ENCODE measurements at places on chromosomes 16 and 17.

DNA sequence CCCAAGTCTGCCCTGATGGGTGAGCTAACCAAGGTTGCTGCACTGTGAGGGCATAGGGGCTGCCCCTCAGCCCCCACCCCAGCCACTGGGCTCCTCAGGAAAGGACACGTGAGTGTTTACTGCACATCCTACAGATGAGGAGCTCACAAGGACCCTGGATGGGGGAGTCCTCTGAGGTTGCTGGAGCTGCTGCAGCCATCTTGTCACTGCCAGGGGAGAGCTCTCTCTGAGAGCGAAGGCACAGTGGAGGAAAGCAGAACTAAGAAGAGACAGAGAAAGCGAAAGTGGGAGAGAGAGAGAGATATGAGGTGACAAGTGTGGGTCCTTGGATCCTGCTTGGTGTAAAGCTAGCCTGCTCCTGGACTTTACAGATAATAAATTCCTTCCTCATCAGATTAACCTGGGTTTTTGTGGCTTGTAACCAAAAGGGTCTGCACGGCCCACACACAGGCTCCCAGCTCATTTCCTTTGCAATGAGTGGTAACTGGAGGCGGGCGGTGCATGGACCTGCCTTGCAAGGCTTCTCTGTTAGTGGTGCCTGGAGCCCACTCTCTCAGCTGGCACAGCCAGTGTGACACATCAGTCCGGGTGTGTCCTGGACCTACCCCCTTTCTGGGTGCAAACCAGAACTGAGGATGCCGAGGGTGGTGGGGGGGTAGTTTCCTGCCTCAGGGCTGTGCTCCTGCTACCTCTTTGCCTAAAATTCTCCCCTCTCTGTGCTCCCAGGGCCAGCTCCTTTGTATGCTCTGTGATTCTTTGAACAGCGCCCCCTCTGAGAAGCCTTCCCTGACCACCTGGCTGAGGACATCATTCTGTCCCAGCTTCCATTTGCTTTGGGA, 14.2 kb downstream of the SNX20 start:
- DNase-seq, result no peak

DNA sequence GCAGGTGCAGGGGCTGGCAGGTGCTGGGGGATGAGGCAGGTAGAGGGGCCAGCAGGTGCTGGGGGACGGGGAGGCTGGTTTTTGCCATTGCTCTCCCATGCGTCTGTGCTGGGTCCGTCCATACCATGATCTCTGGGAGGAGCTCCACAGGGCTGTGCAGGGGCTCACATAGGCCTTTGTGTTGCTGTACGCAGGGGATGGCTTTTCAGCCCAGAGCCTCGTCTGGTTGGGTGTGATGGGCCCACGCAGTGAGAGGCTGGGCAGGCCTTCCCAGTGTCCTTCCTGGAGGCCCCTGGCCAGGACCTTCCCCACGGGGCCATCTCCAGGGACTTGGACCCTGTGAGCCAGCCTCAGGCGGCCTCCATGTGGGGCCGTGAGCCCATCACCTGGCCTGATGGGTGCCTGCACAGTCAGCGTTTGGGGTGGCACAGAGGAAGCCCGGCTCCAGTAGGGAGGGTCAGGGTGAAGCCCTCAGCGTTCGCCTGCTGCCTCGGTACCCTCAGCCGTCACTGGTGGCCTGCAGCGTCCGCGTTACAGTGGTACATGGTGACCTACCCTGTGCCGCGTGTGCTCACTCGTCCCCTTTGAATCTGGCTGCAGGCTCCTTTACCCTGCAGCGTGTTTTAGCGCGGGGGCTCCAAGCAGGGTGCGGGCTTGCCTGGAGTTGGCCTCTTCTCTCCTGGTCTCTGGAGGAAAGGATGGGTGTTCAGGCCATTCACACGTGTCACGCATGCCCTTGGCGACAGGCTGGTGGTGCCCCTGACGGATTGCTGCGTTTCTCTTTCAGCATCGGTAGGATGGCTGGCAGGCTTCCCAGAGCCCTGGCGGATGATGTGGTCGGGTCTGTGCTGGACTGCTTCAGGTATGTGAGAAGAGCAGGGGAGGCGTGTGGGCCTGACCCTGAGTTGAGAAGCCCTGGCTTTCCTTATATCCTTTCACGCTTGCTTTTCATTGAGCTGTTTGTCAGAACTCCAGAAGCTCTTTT, 30.6 kb downstream of the ZNF750 start:
- no peak for DNase-seq

DNA sequence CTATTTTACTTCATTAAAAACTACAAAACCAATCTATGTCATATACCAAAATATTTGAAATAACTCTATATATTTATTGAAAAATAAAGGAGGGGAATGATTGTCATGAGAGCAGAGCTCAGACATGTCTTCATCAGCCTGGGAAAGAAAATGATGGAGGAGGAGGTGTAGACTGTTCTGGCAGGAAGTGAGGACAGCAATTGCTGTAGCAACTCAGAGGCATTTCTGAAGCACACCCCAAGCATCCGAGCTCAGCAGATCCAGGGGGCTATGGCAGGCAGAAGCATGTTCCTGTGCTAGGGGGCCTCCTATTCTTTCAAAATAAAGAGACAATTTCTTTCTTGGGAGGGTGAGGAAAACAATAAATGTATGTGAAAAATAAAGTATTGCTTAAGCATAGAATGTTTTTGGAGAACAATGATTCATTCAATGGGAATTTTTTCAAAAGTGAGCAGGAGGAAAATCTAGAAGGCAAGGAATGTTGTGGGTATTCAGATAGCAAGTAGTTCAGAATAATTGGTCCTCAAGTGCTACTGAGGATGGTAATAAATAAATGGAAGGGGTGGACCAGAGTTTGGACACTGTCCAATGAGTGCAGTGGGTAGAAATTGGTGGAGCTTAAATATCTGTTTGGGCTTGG, 383.4 kb downstream of the CDH11 start:
- no peak for DNase-seq

DNA sequence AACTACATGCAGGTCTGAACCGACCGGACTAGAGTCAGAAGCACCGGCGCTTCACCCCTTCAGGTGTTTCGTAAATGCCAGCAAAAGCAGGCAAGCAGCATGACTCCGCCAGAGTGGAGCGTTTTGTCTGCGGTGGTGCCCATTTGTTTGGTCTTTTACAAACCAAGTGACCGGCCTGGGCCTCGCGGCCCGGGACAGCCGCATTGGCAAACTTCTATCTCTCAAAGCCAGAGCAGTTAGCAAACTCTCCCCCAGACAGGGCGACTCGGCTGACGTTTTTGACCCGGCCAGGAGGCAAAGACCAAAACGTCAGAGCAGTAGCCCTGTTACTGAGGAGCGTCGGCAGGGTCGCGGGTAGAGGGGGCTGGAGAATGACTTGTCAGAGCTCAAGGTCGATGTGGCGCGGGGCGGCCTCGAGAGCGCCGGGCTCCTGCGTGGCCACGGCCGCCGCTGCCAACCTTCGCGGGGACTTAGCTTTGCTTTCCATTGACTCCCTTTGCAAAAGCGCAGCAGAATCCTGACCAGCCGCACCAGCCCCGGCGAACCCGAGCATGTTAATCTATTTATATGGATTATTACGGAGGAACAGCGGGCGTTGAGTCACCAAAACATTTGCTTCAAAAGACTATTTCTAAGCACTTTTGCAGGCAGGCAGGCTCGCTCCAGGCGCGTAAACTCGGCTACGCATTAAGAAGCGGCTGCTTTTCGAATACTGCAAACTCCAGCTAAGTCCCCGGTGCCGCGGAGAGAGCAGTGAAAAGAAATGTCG, 763 bp upstream of the SOX9 start:
- DNase-seq, result peak; percentile 59

- DNase-seq, result no peak
Measured at GRCh38 chr17:50426814-50427787, 1.1 kb downstream of the ACSF2 start.

DNA sequence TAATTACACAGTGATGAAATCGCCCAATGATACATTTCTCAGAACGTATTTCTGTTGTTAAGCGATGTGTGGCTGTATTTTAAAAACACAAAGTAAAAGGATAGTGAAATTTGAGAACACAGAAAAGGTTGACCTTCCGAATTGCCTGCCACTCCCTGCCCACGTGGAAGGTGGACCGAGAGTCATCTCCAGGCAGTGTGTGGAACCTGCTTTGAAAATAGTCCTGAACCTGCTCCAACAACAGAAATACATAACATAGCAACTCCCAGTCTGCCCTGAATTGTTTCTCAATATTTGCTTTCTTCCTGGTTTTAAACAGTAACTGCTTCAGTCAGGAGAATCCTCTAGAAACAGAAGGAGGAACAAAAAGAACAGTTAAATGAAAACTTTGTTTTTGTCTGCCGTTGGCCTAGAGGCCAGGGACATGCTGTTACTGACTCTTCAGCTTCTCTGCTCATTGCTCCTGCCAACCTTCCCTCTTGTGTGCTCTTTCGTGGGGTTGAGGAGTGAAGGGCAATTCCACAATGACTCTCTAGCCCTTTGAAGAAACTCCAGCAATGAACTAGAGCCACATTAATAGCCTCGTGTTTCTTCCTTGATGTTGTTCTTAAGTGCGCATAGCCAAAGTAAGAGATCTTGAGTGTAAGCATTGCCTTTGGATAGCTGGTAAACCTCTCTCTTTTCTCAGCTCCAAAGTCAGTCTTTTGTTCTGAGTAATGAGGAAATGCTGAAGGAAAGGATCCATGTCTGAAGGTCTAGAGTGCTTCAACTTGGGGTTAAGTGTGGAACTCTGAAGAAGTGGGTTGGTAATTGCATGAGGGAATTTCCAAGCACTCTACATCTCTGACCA, 452.5 kb upstream of the CCL2 start:
- DNase-seq, result no peak
